ENCODE measurements at places on chromosomes 3 and 15.

DNA sequence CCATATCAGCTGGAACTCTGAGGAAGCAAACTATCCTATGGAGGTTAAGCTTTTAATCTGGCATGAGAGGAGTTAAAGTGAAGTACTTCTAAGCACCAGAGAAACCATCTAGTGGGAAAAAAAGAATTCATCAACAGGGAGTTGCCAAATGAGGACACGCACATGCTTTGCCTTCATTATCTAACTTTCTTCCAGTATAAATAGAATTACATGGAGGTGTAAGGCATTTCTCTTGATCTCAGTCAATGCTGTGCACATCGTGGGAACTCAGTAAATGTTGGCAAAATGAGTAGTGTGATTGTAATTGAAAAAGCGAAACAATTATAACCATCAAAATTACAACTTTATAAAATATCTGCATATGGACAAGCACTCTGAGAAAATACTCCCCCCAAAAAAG lies 8.0 kb upstream of the GSK3B start:
- no peak for DNase-seq

DNA sequence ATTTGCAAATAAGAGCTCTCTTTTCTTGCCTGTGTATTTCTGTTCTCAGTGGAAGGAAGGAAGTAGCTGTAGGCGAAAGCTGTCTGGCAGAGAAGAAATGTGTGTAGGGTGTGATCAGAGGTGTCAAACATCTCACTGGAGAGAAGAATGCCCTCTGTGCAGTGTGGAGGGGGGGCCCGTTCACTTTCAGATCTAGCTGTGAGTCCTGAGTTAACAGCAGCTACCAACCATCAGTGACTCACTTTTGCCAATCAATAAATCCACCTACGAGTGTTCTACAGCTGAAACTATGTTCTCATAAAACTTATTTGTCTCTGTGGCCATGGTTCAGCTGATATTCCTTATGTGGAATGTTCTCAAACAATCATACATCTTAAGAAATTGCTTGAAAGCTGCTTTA lies 103.7 kb downstream of the FRMD4B start:
- DNase-seq = no peak

DNA sequence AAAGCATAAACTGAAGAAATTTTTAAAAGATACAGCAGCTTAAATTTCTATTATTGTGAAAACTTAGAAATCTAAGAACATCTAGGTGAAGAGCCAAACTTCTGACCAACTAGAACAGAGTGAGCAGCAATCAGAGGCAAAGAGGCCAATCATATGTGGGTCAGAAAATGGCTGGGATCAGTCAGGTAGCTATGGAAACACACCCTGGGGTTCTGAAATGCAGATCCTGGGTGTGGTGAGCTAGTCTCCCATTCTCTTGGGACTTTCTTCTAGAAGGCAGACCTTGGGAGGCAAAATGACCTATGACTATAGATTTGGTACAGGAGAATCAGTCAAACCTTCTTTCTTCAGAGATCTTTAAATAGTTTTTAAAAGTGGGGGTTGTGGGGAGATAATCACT lies 385.8 kb downstream of the TBC1D5 start:
- no peak for DNase-seq

DNA sequence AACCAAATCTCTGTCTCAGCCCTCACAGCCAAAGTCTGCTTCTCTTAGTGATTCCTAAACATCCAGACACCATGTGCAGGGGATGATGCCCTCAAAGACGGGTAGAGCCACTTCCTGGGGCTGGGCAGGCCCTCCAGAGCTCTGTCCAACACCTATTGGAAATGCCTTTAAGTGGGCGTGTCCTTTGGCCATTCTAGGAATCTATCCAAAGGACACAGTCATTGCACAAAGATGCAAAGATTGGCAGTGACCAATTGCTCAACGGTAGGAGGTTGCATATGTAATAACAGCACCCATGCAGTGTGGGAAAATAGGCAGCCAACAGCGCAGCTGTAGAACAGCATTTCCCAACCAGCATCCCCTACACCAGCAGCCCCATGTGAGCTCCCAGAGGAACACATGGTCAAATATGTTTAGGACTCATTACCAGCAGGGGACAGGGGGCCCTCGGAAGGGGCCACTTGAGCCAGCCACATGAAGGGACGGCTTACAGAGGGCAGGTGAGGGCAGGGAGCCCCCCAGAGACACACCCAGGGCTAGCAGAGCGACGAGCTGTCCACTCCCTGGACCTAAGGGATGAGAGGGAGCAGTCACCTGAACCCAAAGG lies 142.8 kb upstream of the IQSEC1 start:
- no peak for DNase-seq

- DNase-seq = no peak
Measured at GRCh38 chr3:123632161-123632655, 47.4 kb upstream of the HACD2 start.

DNA sequence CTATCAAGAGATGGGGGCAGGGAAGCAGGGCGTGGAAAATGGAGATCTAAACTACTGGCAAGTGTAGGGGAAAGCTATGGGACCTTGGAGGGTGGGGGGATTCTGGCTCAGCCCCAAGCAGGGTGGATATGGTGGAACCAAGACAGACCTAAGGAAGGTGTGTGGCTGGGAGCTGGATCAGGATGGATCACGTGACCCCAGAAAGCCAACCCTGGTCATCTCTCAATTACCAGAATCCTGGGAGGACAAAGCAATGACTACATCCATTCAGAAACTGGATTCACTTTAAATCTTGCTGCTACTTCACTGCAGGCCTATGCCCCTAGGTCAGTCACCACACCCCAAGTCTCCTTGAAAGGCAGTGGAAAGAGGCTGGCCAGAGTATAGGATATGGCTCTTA lies 68.4 kb downstream of the WHAMM start:
- DNase-seq = no peak

GRCh38 chr3:194861375-194861774 lies 175.7 kb downstream of the FAM43A start:
- DNase-seq = no peak

- DNase-seq = no peak
Measured at GRCh38 chr15:56617628-56618027, 115.7 kb downstream of the ZNF280D start.

DNA sequence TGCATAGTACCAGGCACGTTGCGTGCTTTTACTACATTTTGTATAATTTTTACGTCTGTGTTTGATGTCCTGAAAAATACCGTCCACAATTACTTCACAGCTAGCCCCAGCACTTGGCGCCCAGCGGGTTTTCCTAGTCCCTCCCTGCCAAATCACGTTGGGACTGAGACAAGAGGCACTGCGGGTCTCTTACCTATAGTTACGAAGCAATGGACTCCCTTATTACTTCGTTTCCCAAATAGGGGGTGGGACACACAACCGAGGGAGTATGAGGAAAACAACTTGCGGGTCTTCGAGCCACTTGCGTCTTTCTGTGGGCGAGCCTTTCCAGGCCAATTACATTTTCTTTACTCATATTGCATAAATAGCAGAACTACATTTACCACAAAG lies 620 bp upstream of the CMSS1 start:
- no peak for DNase-seq

Data from NCI-H1436 (cell line).